Stimulated activated memory B cell treated with anti-CD40 and anti-IgM and Interleukin-4, amounts not matched to agents 10 μg/mL and 1 μg/mL and 100 μg/mL, for 72 hours (primary cell): ENCODE measurements at places on chromosomes 1 and 21.

- no peak for ATAC-seq
Measured at GRCh38 chr1:183568176-183569021, 21.9 kb downstream of the NCF2 start.

DNA sequence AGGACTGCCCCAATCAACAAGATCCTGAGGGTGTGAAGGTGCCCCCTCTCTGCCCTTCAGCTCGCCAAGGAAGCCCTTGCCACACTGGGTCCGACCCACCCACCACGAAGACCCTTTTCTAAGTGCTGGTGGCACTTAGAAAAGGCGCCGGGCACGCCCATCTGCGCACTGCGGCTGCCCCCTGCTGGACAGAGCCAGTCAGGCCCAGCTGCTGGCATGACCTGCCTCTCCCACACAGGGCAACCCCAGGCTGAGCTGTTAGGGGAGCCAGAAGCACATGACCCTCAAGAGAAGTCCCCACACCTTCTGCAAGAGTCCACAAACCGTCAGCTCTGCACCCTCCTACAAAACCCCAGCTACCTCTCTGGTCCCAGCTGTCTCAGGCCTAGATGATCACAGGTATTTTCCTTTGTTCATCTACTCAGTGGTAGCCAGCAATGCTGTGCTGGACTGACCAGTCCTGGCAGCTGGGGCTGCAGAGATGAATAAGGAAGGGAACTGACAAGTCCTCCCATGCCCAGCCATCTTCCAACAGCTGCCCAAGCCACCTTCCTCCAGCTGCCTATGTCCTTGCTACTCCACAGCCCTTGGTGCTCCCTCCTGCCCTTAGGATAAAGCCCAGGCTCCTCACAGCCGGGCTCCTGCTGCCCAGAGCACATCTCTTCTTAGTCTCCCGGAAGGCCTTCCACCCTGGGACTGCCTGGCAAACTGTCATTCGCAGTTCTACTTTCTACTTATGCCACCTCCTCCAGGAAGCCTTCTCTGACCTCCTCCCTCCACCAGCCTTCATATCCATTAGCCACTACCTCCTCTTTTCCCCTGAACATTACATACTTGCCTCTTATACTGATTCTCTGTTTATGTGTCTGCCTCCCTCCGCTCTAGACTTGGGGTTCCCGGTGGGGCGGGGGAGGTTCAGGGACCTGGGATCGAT, 39.8 kb upstream of the ZC3H12A start:
- peak; percentile 81 for ATAC-seq

DNA sequence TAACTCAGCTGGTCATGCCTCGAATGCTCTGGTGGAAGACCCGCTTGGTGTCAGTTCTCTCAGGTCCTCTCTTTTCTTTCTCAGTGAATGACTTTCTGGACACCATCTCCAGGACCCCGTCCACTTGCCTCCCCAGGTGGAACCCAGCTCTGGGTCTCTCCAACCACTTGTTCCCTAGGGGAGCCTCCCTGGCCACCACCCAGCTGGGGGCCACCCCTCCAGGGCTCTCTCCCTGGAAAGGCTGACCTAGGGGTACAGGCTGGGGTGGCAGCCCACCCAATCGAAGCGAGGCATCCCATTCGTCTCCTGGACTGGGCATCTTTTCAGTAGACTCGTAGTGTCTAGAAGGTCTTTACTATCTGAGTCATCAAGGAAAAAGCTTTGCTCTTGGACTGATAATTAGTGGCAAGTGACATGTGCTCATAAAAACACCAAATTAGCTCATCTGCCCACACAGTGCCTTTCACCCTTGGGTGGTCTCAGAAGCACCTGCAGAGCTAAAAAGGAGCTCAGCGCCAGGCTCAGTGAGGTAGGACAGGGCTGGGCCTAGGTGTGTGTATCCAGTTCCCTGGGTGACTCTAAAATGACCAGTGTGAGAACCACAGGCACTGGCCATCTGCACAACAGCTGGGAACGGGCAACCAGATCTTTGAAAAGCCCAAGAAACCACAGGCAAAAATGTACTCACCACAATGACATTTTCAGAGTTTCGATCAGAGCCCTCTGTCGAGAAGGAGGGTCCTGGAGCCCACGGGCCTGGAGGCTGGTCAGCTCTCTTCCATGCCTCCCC, 2.4 kb upstream of the PDXK start:
- ATAC-seq: peak; percentile 70

DNA sequence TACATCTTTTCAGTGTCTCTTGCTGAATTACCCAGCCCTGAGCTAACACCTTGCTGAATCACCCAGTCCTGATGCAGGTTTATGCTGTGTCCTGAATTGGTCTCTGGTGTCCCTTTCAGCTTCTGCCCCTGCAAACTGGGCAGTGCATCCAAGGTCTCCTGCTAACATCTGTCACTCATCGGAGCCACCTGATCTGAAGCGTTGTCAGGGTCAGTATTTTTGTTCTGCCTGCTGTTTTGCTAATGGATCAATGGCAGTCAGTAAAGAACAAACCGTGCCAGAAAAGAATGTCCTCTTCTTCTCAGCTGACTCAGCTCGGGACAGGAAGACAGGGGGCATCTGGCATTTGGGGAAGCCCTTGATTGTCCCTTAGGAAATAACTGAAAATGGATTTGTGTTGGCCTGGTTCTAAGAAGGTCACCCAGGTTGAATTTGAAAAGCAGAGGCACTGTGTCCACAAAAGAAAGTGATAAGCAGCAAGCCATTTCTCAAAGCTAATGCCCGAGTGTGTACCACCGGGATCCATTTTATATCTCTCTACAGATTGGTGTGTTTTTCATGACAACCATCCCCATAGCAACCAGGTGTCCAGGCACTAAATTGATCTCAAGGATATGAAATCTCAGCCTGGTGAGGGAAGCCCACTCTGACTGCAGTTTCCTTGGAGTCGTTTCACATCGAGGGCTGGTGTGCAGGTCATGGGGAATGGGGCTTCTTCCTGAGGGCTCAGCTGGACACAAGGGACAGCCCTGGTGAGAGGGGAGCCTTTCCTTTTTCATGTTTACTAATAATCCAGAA, 109.7 kb upstream of the IRF2BP2 start:
- no peak for ATAC-seq

DNA sequence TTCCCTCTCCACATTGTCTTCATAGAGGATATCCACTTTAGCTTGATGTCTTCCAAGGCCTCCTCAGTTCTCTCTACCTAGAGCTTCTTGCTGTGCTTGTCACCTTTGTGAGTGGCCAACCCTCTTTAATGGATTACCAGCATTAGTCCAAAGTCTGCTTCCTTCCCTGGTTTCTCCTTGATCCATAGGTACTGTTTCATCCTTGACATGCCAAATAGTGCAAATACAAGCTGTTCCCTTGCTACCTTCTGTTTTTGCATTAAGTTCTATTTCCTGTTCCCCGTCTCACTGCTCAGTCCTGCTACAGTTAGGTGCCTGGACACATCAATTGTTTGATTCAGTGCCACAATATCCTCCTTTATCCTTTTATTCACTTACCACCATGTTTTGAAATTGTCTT, 19.2 kb downstream of the MAST2 start:
- ATAC-seq: no peak

DNA sequence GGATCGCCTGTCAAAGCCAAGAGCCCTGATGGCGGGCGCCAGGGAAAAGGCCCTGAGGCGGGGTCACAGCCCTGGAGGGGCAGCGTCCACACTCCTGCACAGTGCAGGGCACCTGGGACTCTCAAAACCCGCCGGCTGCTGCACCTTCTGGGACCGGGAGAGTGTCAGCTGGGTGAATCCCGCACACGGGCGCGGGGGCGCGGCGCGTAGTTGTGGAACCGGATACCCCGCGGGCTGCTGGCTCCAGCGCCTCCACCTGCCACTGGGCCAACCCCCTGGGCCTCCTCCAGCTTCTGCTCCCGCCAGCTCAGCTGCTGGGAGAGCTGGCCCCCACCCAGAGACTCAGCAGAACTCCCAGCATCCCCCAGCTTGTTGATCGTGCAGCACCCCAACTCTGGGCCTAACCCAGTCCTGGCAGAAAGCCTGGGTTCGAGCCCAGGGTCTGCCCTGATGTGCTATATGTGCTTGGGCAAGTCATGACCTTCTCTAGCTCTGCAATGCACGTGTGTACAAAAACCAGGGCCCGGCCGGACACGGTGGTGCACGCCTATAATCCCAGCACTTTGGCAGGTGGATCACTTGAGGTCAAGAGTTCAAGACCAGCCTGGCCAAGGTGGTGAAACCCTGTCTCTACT, 33.8 kb downstream of the NECAP2 start:
- ATAC-seq: peak; percentile 24

- ATAC-seq: no peak
Measured at GRCh38 chr1:92901126-92901525, 60.1 kb downstream of the DIPK1A start.

GRCh38 chr1:185565302-185565701, 168.9 kb upstream of the HMCN1 start:
- no peak for ATAC-seq

- no peak for ATAC-seq
Measured at GRCh38 chr1:214135886-214136285, 145.1 kb upstream of the SMYD2 start.

DNA sequence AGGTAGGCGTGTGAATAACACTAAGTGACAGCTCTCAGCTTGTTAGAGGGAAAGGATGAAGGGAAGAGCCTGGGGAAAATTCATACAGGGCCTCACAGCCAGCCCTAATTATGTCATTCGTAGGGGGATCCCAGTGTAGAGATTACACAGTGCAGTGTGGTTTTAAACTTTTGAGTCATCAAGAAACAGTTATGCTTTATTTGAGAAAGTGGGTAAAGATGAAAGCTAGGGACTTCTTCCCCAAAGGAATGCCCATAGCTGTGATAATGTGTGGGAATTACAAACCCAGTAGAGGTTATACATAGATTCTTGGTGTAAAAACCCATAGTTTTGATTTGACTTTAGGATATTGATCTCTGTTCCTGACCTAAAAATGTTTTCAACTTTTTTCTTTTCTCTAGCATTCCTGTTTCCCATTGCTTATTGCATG, 1.9 kb downstream of the TTF2 start:
- no peak for ATAC-seq

DNA sequence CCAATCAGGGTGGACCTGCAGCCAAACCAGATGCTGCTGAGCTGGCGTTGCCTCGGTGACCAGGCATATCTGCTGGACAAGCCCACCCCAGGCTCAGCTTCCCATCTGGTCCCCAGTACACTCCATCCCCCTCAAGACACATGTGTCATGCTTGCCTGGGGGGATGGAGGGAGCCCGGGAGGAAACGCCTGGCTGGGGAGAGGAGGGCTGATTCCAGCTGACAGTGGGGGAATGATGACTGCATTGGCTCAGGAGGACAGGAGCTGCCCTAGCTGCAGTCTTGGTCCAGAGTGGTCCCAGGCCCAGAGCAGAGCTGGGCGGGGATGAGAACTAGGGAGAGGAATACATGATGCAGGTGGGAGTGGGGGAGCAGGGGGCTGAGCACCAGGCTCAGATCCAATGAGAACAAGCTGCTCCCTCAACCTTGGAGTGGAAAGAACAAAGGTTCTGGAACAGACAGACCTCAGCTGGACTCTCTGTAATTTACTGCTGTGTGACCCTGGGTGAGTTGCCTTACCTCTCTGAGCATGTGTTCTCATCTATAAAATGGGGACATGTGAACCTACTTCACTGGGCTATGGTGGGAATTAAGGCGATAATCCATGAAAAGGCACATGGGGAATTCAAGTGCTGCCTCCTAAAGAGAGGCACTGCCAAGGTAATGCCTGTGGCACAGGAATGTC, 23.1 kb upstream of the ECE1 start:
- ATAC-seq: no peak

GRCh38 chr1:31977385-31978131, 36.1 kb upstream of the KHDRBS1 start:
- ATAC-seq: no peak

GRCh38 chr1:37137601-37138000, 103.3 kb upstream of the GRIK3 start:
- no peak for ATAC-seq

DNA sequence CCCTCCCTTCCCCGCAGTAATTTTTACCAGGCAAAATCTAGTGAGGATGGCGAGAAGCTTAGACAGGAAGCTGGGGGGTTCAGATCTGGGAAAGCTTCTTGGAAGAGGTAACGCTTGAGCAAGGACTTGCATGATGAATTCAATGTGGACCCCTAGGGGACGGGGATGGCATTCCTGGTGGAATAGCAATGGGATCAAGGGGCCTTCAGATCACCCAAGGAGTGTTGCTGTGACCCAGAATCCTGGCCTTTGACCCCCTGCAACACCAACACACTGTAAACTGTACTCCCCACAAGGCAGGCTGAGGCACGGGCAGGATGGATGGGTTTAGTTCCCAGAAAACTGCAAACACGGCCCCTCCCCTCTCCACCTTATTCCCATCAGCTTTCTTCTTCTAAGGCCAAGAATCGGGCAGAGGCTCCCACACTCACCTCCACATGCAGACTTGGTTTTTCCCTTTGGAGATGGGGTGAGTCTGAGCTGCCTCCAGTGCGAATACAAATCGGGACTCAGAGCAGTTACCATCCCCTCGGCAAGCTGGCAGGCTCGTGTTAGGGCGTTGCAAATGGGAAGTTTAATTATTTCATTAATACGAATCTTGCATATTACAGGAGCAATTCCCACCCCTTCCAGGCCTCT, 20.1 kb downstream of the DISP3 start:
- ATAC-seq: no peak

- ATAC-seq: peak; percentile 61
Measured at GRCh38 chr1:179228783-179229213, 679 bp downstream of the ABL2 start.

- ATAC-seq: no peak
Measured at GRCh38 chr21:39952265-39952664, 85.0 kb downstream of the PCP4 start.

DNA sequence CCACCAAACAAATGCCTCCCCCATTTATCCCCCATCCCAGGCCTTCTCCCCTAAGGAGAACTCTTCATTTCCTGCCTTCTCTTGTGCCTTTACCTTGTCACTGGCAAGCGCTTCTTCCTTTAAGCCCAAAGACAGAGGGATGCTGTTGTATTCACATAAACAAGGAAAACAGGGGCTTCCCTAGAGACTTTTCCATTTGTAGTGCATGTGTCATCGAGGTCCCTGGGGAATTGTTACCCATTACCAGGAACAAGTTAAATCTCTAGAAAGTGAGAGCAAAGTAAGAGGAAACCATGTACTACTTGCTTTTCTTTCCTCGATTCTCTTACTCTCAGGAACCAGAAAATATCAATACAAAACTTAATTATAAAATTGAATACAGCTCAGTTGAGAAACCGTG, 114.4 kb upstream of the DPT start:
- no peak for ATAC-seq

GRCh38 chr1:7232441-7233236, 447.4 kb downstream of the CAMTA1 start:
- ATAC-seq: no peak
